ENCODE measurements at places on chromosomes 6 and 20. TPM values are rescaled to one million over a fixed set of nuclear protein-coding genes. Genes with fewer than 3 reads are reported as not detected.

MYLK4 gene
- total RNA-seq: 0.49 TPM

PRDM1 gene
- 1.7 TPM for total RNA-seq

PDE7B gene
- total RNA-seq: 2.5 TPM

FBXL4 gene
- total RNA-seq: 19.4 TPM

GJA1 gene
- 53.6 TPM for total RNA-seq

TP53INP2 gene
- total RNA-seq: 7.1 TPM

SIRPA gene
- total RNA-seq: 9.3 TPM

CD2AP gene
- total RNA-seq: 13.0 TPM

SAMD5 gene
- total RNA-seq: 10.3 TPM

PPT2 gene
- 15.5 TPM for total RNA-seq

SLC32A1 gene
- total RNA-seq: 5.9 TPM

HCRTR2 gene
- 13.3 TPM for total RNA-seq

KCNB1 gene
- 9.3 TPM for total RNA-seq

OXT gene
- total RNA-seq: not detected

FAM83D gene
- 2.0 TPM for total RNA-seq

Measured in temporal lobe (tissue), 4 donors.